Caco-2 (cell line): ENCODE measurements at places on chromosomes 6 and 20. TPM values are rescaled to one million over a fixed set of nuclear protein-coding genes. Genes with fewer than 3 reads are reported as not detected.

- DNase-seq: no peak
Measured at GRCh38 chr6:11622156-11622555, 84.6 kb downstream of the TMEM170B start.

- no peak for DNase-seq
Measured at GRCh38 chr6:157045831-157046454, 268.8 kb downstream of the ARID1B start.

DNA sequence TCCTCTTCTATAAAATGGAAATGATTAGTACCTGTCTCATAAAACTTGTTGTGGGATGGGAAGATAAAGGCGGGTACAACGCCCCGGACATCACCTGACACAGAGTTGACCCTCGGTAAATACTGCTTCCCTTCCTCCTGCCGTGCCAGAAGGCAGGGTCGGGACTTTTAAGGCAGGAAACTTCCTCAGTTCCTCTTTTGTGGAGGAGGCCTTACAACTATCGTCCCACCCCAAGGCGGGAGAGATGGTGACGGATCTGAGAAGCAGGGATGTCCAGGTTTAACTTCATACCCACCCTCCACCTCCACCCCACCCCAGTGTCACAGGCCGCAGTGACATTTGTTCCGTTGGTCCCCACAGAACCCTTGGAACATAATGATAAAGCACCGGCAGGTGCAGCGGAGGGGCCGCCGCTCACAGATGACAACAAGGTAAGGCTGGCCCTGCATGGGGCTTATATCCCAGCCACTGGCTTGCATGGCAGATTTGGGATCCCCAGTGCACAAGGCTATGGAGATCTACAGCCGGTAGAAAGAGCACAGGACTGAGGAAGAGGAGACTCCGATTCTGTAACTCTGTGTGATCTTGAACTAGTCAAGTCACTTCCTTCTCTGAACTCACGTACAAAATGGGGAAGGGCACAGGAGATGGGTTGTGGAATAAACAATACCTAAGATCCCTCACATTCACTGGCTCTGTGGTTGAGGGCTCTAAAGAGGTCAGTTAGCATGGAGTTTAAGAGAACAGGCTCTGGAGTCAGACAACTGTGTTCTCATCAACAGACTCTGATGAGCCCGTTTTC, 764 bp downstream of the DNTTIP1 start:
- no peak for DNase-seq

GRCh38 chr6:167472880-167473279, 148.0 kb downstream of the TTLL2 start:
- peak; percentile 14 for DNase-seq

DNA sequence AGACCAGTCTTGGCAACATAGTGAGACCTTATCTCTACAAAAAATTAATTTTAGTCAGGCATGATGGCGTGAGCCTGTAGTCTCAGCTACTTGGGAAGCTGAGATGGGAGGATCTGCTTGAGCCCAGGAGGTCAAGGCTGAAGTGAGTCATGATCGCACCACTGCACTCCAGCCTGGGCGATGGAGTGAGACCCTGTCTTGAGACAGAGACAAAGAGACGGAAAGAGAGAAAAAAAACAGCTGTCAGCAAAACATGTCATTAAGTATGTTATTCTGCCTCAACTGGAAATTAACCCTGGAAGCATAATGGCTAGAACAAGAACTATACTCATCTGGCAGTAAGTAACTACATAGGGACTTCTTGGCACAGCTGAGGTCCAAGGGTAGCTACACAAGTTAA, 7.2 kb downstream of the MMS22L start:
- no peak for DNase-seq

DNA sequence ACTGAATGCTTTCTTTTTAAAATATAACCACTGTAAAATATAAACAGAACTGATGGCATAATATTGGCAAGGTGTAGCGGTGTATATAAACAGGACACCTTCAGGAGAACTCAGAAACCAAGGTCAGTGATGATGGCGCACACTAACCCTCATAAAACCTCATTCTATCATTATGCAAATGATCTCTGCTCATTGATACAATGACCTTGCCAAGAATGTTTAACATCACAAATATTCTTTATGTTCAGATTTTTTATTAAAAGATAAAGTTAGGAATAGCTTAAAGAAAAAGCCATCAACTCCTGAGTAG, 48.6 kb upstream of the DST start:
- DNase-seq: no peak

DNA sequence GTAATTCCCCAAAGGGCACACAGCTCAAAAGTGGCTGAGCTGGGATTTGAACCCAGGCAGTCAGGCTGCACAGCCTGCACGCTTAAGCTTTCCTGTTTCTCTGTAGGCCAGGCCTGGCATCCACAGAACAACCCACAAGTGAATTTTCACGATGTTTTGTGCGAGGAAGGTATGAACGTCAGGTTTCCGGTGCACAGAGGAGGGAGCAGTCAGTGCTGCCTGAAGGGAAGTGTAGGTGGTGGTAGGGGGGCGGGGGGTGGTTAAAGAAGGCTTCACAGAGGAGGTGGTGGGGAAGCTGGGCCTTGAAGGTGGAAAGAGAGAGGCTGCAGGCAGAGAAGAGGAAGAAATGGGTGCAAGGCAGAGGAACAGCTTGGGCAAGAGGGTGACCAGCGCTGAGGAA, 14.1 kb downstream of the KCNB1 start:
- DNase-seq: no peak

GRCh38 chr6:139448051-139448649, 73.7 kb upstream of the CITED2 start:
- DNase-seq: no peak

- DNase-seq: peak; percentile 49
Measured at GRCh38 chr6:31293343-31293742, 21.5 kb upstream of the HLA-C start.

GRCh38 chr20:39651645-39652325, 689.6 kb downstream of the DHX35 start:
- DNase-seq: no peak

The SLC24A3 gene
- total RNA-seq: 0.14 and 0.21 TPM in 2 replicates

The SLC32A1 gene
- total RNA-seq: not detected in 2 replicates

The SLC2A10 gene
- total RNA-seq: 4.2 and 4.3 TPM in 2 replicates

The TFAP2C gene
- total RNA-seq: 25.3 and 27.9 TPM in 2 replicates

The LRRN4 gene
- total RNA-seq: 17.9 and 19.6 TPM in 2 replicates

The MRAP2 gene
- 1.4 and 1.8 TPM in 2 replicates for total RNA-seq

The CLDN20 gene
- total RNA-seq: not detected in 2 replicates

The ULBP1 gene
- 5.4 and 7.7 TPM in 2 replicates for total RNA-seq

The PRRT1 gene
- 2.0 and 3.6 TPM in 2 replicates for total RNA-seq

The DOK5 gene
- not detected in 2 replicates for total RNA-seq

The UBE2C gene
- 409 and 423 TPM in 2 replicates for total RNA-seq

The PKIG gene
- total RNA-seq: 25.9 and 29.5 TPM in 2 replicates

The SLC22A16 gene
- total RNA-seq: not detected in 2 replicates

The RSPH4A gene
- total RNA-seq: 0.20 and 0.23 TPM in 2 replicates
